ENCODE measurements at places on chromosomes 6 and 20. TPM values are rescaled to one million over a fixed set of nuclear protein-coding genes. Genes with fewer than 3 reads are reported as not detected.

DNA sequence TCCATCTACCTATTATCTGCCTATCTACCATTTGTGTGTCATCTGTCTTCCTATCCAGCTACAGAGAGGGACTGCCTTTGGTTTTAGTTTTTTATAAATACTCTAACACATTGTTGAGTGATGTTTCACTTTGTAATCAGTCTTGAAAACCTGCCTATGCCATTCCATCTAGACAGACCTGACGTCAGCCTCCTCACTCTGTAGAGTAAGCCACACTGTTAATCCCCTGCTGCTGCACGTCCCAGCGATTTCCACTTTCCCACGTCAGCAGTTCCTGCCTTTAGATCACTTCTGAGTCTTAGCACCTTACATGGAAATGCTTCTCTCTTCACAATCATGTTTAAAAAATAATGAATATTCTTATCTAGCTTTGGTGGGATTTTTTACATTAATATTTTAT is 54.8 kb downstream of the PLG start:
- no peak for DNase-seq

- no peak for DNase-seq
These were observed 20.5 kb downstream of the COL9A1 start for GRCh38 chr6:70282312-70282918.

DNA sequence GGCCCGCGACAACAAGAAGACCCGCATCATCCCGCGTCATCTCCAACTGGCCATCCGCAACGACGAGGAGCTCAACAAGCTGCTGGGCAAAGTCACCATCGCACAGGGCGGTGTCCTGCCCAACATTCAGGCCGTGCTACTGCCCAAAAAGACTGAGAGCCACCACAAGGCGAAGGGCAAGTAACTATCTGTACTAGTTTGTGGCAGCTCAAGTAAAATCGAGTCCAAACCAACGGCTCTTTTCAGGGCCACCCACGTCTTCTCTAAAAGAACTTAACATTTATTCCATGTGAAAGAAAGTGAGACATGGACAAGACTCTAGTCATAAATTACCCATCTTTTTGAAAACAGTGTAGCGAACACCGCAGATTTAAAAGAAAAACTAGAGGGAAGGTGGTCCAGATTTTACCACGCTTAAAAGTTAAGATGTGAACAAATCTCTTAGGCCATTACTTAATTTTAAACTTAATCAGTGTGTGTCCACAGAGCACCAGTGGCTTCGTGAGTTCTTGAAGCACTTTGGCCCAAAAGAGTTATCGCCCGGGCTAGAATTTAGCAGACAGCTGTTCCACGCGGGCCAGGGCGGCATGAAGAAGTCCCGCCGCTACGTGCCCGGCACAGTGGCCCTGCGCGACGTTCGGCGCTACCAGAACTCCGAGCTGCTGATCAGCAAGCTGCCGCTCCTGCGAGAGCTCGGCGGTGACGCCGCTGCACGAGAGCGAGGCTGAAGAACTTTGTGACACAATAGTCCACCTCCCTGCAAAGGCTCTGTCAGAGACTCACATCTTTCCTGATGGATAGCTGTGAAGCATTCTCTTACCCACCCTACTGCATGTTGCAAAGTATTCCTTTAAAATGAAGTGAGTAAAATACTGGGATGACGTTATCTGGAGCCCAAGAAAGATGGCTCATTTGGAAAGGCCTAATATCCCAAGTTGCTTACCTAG is 113.9 kb upstream of the PRSS16 start:
- DNase-seq: no peak

DNA sequence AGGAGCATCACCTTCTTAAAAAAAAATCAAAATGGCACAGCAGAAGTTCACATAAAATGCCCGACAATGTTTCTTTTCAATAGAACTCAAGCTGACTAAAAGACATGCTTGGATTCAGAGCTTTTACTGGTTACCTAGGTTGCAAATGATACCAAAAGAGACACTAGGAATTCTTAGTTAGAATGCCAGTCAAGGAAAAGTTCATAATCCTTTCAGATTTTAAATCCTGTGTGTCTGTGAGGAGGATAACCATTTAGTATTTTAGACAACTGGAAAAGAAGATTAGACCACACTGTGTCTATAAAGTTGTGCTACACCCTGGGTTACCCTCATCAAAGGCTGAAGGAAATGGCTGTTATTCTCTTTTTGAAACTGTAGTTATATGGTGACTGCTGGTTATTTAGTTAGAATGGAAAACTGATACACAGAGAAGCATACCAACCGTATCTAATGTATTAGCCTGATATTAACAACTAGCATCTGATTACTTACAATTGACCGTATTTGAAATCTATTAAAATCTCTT is 139.5 kb downstream of the GJA10 start:
- no peak for DNase-seq

DNA sequence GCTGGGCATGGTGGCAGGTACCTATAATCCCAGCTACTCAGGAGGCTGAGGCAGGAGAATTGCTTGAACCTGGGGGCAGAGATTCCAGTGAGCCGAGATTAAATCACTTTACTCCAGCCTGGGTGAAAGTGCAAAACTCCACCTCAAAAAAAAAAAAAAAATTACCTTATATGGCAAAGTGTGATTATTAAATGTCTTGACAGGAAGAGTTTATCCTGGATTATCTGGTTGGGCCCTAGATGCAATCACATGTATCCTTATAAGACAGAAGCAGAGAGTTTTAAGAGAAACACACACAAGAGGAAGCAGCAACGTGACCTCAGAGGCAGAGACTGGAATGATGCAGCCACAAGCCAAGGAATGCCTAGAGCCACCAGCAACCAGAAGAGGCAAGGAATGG is 11.0 kb downstream of the ADA start:
- DNase-seq: no peak

GRCh38 chr6:131654326-131654725 is 17.2 kb downstream of the ENPP3 start:
- no peak for DNase-seq

DNA sequence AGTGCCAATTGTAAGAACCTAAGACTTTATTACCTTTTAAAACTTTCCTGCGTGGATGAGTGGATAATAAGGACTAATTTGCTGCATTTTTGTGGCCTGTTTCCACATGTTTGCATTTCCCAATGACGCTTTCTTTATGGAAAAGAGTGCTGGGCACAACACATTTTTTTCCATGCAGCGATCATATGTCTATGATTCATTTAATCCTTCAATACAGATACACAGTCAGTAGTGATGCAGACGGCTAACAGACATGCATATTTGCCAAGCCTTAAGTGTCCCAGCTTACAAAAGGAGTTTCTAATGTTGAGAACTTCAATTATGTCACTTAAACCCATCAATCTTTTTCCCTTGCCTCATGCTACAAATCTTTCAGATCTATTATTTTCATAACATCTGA is 239.8 kb upstream of the PREP start:
- no peak for DNase-seq

GRCh38 chr20:32162351-32162750 is 45.2 kb downstream of the PLAGL2 start:
- DNase-seq: no peak

DNA sequence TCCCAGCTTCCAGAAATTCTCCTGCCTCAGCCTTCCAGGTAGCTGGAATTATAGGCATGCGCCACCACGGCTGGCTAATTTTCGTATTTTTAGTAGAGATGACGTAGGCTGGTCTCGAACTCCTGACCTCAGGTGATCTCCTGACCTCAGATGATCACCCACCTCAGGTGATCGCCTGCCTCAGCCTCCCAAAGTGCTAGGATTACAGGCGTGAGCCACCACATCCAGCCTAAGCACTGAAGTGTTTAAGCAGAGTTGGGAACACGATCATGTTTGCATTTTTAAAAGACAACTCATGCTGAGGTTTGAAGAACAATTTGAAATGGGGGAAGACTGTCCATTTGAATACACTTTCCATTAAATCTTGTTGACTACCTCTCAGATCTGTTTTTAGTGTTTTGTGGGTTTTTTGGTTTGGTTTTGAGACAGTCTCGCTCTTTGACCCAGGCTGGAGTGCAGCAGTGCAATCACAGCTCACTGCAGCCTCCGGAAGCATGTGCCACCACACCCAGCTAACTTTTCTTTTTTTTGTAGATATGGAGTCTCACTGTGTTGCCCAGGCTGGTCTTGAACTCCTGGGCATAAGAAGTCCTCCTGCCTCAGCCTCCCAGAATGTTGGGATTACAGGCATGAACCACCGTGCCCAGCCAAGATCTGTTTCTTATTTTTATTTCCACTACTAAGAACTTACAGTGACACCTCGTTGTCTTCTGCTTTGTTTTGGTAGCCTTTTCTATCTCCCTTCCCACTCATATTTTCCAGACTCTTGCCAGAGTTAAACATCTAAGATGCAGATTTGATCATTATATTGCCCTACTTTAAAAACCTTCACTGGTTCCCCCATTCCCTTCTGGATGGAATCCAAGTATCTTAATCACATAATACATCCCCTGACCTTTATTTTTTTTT is 5.5 kb downstream of the CASP8AP2 start:
- DNase-seq: no peak

DNA sequence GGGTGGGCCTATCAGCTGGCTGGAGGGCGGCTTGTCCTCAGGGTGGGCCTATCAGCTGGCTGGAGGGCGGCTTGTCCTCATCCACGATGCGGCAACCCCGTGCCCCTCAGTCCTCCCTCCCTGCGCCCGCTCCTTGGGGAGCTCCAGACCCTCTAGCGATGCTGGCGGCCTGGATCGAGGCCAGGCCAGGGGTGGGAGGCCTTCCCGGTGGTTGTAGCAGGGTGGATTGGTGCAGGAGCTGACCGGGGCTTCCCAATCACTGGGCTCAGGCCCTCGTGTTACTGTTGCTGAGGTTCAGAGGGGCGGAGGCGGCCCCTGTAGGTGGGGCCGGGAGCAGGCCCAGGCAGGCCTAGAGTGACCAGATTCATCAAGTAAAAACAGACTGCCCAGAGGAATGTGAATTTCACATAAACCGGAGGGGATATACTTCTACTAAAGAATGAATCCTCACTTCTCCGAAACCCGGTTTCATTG is 8.8 kb downstream of the SLC17A9 start:
- DNase-seq: no peak

DNA sequence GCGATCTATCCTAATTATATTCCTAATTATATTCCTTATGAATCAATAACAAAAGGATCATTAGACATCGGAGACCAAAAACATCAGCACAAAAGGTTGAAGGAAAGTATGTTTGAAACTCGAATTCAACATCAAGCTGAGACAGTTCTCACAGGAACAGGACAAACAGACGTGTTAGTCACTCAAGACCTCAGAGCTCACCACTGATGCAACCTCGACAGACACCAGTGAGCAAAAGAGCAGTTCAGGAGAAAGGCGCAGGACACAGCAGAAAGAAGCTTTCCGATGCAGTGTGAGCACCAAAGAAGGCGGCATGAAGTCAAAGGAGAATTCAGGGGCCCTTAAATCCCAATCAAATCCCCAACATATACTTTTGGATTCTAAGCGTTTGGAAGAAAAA is 6.3 kb upstream of the RAMACL start:
- no peak for DNase-seq

DNA sequence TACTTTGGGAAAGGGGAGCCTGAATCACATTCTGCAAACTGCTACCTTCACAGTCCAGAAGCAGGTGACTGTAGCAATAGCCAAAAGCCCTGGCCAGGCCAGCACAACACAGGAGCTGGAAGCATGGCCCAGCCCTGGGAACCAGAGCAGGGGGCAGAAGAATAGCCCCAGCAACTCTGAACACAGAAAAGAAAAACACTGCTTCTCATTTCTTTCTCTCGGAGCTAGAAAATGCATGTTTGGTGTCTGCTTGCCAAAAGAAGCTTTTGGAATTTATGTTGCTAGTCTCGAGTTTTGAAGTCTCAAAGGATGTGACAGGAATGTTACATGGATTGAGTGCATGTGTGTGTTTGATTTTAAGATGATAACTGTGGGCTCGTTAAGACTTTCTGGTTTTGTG is 79.8 kb upstream of the SCAF8 start:
- no peak for DNase-seq

GRCh38 chr20:62424249-62425107 is 2.9 kb downstream of the RBBP8NL start:
- DNase-seq: no peak

DNA sequence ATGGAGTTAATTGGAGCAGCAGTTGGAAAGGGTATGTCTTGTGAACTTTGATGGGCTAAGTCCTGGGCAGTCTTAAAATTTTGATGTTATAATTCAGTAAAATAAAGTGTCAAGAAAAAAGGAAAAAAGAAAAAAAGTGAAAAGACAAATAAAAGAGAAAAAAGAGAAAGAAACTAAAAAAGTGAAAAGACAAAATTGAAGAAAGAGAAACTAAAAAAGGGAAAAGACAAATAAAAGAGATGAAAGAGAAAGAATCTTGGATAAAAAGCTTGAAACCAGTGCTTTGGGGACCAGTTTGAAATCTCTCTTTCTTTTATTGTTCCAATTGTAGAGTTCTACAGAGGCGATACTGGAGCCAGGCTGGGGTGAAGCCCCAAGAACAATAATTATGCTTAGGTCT is 12.0 kb upstream of the PGK2 start:
- DNase-seq: no peak

DNA sequence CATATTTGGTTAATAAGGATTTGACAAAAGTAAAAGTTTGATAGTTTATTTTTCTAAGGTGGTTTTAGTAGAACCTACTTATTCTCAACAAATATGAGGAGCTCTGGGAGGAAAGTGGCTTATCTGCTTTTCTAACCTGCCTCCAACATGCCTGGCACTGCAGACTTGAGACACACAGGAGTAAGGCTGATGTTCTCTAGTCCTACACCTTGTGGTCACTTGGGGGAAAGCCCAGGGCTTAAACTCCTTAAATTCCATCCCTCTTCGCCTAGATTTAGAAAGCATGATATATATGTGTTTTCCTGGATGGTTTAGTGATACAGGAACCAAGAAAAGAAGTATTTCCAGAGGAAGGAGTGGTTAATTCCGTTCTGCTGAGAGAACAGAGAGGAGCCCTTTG is 39.9 kb upstream of the SAMD5 start:
- DNase-seq: no peak

DNA sequence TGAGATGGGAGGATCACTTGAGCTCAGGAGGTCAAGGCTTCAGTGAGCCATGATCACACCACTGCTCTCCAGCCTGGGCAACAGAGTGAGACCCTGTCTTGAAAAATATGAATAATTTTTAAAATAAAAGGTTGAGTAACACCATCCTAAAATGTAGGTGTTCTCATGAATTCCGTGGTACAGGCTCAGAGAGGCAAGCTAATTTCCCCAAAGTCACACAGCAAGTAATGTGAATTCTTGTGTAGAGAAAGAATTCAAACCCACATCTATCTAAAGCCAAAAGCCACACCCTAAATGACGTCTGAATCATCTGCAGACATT is 80.5 kb downstream of the ZNF217 start:
- DNase-seq: no peak

SLC16A10 gene
- total RNA-seq: 42.3 TPM

DEFB132 gene
- not detected for total RNA-seq

PXT1 gene
- not detected for total RNA-seq

ABHD16B gene
- total RNA-seq: not detected

FLRT3 gene
- total RNA-seq: 1.8 TPM

MYT1 gene
- 0.23 TPM for total RNA-seq

PRICKLE4 gene
- 5.7 TPM for total RNA-seq

DDX27 gene
- total RNA-seq: 18.1 TPM
